Fibroblast of skin of right quadriceps (primary cell): ENCODE measurements at places on chromosomes 2 and 18.

GRCh38 chr2:213757525-213757924 is 473.3 kb downstream of the SPAG16 start:
- DNase-seq: no peak

DNA sequence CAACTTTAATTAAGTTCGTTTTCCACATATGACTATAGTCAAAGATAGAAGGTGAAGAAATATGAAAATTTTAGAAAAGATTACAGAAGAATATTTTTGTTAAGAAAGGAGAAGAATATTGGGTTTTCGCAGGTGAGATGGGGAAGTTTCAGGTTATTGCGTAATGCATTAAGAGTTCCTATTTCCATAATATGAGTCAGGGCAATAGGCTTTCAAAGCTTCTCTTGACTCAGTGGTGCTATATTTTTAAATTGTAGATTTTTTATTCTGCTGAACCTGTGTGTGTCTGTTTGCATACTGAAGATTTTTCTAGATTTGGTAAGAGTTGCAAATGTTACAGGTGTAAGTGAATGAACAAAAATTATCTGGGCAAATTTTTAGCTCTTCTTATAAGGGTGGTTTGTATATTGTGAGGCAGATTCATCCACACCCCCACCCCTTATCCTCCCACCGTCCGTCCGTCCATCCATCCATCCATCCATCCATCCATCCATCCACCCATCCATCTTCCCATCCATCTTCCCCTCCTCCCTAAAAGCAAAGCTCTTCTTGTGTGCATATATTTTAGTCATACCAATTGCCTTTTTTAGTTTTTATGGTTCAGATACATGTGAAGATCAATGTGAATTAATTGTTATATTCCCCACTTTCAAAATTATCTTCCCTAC is 69.6 kb downstream of the MYO1B start:
- DNase-seq: no peak

- no peak for DNase-seq
Measured at GRCh38 chr2:241036397-241036963, 38.1 kb downstream of the SNED1 start.

DNA sequence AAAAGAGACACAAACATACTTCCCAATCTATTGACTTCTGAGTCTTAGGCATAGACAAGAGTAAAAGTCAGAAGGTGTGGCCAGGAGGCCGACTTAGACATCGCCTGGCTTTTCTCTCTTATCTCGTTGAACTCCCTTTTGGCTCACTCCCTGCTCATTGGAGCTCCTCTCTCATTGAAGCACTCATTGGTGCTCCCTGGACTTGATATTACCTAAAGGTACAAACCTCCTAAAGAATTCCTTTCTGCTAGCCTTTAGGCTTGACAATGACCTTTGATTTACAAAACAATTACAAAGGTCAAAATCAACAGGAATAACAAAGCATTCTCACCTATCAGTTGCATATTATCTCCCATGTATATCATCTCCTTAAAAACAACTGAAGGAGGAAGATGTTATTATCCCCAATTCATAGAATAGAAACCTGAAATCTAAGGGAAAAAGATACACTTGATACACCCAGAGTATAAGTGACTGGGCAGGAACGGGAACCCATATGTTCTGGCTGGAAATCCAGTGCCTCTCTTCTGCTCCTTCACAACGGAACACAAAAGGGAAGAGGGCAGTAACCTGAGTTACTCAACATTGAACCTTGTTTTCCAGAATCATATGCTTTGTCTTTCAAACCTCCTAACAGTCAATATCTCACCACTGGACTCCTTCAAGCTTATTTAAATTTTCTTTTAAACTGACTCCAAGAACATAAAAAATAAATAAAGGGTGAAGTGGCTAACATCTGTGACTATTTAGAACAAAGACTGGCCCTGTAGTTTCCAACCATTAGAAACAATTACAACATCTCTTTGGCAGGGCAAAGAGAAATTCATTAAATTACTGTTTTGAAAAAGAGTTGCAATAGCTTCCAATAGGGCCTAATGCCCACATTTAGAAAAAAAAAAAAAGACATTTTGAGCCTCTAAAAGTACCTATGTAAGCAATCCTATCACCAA is 1247.9 kb downstream of the LRP1B start:
- no peak for DNase-seq

DNA sequence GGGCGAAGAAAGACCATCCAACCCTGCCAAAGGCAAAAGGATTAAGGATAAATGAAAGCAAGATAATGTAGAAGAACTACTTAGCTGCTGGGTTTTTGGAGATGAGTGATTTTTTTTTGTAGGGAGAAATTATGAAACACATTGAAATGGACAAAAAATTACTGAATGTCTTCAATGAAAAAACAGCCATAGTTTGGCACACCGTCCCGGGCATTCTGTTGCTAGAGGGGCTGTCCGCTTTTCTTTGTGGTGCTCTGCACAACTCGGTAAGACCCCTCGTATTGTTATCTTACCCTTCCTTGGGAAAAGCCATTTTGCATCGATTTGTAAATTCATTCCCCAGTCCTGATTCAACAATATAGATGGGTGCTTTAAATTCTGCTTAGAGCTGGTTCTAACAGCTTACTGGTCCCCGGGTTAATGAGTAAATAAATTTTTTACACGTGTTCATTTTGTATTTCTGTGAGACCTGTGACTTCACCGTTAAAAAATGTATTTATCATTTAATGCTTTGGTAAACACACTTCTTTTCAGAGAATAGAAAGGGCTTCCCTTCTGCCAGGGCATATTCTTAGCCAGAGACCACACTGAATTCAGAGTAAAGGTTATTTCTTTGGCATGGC is 912 bp upstream of the LAPTM4A start:
- DNase-seq: peak; percentile 39

DNA sequence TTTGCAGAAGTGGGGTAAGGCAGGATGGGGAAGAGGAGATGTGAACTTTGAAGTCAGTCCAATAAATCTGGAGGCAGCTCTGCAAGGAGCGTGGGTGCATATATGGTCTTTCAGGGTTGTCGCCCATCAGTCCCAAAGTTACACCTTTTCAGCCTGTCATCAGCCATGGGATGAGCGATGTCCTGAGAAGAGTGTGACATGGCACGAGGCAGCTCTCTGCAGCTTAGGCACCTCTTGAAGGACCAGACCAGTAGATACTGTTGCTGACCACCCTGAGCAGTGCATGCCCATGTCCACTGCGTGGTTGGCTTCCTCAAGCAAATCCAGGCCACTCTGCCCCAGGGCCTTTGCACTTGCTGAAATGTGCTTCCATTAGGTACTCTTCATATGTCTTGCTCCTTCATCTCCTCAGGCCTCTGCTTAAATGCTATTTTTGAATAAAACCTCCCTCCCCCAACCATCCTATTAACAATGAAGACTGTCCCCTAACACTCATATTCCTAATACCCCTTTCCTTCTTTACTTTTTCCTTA is 171.7 kb downstream of the ACTR3 start:
- DNase-seq: no peak

DNA sequence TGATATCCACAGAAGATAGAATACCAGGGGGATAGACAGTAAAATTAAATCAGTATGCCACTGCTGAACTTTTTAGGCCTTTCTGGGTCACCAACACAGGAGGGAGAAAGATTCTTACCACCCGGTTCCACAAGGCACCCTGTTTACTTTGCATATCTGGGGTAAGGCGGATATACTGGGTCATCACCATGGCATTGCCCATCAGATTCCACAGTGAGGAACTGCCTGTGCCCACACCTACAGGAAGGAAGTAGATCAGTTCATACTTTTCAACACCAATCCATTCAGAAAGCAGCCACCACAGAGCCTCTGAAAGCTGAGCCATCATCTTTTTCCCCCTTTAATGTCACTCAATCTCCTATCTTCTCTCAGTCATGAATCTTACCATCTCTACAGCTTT is 2.0 kb downstream of the LMAN2L start:
- no peak for DNase-seq

DNA sequence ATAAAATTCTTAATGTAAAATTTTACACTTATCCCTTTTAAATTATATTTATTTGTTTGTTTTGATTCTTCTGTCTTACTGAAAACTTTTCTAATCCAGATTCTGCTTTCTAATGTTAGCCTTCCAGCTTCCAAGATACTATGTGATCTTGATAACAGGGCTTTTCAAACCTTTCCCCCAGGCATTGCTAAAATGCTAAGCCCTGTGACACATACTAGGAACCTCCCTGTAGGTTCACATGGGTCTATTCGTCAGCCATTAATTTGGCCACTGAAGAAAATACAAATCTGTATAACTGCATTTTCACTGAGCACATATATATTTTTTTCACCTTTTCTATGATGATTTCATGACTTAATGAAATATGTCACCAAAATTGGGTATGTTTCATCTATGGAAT is 92.8 kb upstream of the MAP4K3 start:
- DNase-seq: peak; percentile 16

- DNase-seq: no peak
Measured at GRCh38 chr18:64027931-64028695, 58.2 kb downstream of the SERPINB8 start.

DNA sequence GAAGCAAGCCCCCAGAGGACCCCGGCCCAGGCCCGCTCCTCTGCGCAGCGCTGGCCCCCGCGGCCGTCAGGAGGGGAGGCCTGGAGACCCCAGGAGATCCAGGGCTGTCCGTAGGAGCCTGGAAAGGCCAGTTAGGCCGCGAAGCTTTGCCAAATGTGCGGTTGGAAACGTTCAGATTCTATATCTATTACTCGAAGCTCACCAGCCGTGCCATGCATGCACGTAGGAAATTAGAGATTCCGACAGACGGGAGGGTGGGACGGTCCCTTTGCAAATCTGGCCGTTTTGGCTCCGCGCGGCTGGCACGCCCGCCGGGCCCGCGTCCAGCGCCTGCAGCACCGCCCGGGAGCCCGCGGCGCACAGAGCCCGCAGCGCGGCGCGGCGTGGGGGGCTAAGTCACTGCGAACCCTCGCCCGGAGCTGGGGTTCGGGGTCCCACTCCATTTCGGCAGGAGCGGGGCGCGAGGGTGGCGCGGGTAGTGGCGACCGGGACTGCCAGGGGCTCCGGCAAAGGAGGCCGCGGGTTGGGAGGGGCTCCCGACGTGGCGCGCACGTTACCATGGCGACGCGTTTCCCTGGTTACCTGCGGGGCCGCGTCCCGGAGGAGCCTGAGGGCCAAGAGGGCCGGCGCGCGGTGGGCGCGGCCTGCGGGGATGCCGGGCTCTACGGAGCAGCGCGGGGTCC is 488.6 kb upstream of the SMIM21 start:
- peak; percentile 6 for DNase-seq

GRCh38 chr2:65130664-65131175 is 814 bp upstream of the RAB1A start:
- no peak for DNase-seq

- no peak for DNase-seq
Measured at GRCh38 chr2:190794377-190794776, 86.2 kb upstream of the GLS start.

GRCh38 chr2:216274194-216274840 is 98.0 kb downstream of the MARCHF4 start:
- DNase-seq: peak; percentile 28
